CD4-positive, alpha-beta T cell treated with Interleukin-1 beta for 1 hour (primary cell): ENCODE measurements at places on chromosomes 11 and 22.
A peak's percentile ranks its signal among the peaks of the same experiment; 100 is the strongest.

DNA sequence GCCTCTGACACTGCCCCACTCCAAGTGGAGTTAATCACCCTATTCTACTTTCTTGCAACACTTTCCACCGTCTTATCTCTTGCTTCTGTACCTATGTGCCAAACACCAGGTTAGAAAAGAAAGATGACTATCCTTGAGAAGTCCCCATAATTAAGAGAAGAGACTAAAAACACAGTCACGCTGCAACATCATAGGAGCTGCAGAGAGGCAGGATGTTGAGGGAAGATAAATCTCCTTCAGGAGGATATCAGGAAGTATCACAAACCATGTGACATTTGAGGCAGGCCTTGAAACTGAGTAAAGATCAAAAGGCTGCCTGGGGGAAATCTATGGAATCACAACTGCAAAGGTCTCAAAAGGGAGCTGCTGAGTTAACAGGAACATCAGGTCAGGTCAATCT, 24.8 kb downstream of the GAB2 start:
- DNase-seq: no peak

- peak; percentile 18 for DNase-seq
Measured at GRCh38 chr11:46675288-46675851, 25.0 kb downstream of the ARHGAP1 start.

- no peak for DNase-seq
Measured at GRCh38 chr11:105399511-105399910, 210.4 kb upstream of the GRIA4 start.

DNA sequence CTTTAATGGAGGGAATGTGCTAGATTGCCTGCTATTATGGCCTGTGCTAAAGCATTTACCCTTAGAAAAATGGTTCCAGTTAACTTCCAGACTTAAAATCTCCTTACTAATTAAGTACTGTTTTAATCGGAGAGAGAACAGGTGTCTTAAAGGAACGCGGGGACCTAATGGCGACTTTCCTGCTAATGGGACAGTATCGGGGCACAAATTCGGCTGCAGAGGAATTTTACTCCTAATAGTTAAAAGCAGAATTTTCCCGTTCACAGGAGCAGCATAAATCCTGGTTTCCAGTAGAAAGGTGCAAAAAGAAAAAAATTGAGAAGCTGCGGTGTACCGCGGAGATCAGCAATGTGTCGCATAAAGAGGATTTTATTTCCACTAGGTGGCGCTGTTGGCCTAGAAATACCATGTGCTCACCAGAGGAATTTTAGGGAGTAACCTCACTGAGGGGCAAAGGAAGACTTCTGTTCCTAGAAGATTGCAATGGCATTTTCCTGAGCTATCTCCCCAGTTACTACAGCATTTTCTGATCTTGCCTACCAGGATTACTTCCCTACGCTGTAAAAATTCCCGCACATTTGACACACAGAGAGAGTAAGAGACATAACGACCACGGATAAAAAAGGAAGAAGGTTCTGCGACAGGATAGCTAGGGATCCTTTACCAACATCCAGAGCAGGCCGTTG, 44.5 kb downstream of the ZNF280B start:
- DNase-seq: peak; percentile 65

DNA sequence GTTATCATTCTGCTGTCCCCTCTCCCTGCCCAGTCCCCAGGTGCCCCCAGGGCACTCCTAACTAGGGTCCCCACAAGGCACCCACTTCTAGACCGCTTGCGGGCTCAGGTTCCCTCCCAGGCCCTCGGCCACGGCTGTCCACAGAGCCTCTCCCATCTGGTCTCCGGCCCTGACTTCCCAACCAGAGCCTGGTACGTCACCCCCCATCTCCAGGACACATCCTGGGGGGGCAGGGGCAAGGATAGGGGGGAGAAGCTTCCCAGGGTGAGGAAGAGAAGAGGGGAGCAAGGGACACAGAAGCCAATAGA, 457 bp downstream of the SSTR3 start:
- no peak for DNase-seq

GRCh38 chr11:43732225-43732624, 51.7 kb downstream of the HSD17B12 start:
- DNase-seq: no peak

GRCh38 chr11:14380947-14381561, 22.1 kb upstream of the RRAS2 start:
- DNase-seq: peak; percentile 56
